ENCODE measurements at places on chromosomes 1 and 21.

GRCh38 chr1:65355031-65355712 lies 45.8 kb downstream of the DNAJC6 start:
- DNase-seq = no peak

- DNase-seq = no peak
Observed at GRCh38 chr1:93595266-93595665, 86.4 kb downstream of the BCAR3 start.

DNA sequence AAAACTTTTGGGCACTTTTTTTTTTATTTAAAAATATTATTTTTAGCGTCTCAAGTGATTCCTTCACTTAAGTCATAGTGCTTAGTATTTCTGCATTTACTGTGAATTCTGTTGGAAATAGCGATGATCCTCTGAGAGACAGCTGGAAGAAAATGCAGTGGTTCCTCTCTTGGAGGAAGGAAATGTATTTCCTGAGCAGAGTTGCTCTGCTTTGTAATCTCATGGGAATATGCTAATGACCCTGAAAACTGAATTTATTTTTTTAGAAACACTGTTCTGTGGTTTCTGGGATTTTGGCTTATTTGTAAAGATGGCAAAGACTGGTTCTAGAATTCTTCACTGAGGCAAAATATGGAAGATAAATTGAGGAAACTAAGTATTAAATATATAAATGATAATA lies 88.9 kb downstream of the NTNG1 start:
- no peak for DNase-seq

DNA sequence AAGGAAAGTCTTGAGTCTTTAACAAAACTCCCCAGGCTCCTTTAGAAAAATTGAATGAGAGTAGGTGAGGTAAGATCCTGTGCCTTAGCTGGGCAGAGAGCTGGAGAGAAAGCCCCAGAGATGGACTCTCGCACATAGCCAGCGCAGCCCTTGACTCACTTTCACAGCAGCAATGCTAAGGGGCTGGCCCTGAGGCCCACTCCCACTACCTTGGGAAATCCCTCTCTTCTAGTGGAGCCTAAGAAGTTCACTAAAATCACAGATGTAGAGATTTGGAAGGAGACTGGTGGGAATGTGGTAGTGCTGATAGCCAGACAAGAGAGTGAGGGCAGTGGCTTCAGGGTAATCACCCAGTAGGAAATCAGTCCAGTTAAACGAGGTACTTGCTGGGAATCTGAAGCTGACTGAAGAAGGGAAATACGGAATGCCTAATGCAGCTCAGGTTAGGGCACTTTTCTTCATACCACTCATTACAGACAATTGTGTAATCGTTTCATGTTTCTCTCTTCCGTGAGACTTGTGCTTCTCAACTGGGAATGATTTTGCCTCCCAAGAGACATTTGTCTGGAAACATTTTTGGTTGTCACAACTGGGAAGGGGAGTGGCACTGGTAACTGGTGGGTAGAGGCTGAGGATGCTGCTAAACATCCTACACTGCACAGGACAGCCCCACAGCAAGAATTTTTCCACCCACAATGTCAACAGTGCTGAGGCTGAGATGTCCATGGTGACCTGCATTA lies 42.4 kb upstream of the LRRC8C start:
- no peak for DNase-seq

GRCh38 chr1:223645903-223646302 lies 19.6 kb downstream of the CAPN8 start:
- no peak for DNase-seq

- DNase-seq = no peak
Observed at GRCh38 chr1:115842948-115843347, 2.0 kb upstream of the NHLH2 start.

- DNase-seq = no peak
Observed at GRCh38 chr21:17446737-17447136, 66.1 kb upstream of the CXADR start.

GRCh38 chr1:183986941-183987340 lies 50.6 kb downstream of the COLGALT2 start:
- no peak for DNase-seq

DNA sequence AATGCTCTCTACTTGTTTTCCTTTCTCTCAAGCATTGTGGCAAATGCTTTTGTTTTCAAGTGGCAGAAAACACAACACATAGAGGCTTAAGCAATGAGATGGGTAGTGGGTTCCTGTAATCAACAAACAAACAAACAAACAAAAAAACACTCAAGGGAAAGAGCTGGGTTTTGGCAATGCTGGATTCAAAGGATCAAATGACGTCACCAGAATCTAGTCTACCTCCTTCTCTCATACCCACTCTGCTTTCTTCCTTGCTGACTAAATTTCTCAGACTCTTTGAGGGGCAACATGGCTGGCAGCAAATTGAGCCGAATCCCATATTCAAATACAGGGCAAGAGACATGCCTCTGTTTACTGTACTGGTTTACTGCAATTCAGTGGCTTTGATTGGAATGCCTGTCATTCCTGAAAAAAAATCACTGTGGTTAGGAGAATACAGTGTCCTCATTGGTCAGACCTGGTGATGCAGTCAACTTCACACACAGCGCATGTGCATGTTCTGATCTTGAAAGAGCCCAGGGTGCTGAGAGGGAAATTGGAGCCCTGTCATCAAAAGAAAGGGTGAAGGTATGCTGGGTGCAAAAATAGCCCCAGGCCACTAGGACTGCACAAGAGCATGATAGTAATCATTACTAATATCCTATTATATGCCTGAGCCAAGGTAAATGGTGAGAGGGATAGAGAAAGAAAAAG lies 356.2 kb downstream of the KCTD3 start:
- DNase-seq = no peak

DNA sequence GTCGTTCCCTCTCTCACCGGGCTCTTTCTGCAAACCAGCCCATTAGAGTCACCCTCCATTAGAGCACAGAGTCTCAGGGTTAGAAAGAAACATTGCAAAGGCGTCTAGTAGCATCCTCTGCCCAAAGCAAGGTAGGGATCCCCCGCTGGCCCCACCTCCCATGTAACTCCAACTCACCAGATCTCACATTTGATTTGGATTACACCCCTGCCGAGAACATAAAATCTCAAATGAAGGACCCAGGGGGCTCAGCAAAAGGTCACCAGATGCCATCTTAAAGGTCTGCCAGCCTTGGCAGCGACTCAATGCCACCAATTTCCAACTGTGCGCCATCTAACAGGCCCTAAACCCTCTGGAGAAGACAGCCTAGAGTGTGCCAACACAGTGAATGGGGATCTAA lies 14.1 kb downstream of the C1orf87 start:
- no peak for DNase-seq

GRCh38 chr1:212582808-212583615 lies 25.5 kb upstream of the ATF3 start:
- DNase-seq = no peak

DNA sequence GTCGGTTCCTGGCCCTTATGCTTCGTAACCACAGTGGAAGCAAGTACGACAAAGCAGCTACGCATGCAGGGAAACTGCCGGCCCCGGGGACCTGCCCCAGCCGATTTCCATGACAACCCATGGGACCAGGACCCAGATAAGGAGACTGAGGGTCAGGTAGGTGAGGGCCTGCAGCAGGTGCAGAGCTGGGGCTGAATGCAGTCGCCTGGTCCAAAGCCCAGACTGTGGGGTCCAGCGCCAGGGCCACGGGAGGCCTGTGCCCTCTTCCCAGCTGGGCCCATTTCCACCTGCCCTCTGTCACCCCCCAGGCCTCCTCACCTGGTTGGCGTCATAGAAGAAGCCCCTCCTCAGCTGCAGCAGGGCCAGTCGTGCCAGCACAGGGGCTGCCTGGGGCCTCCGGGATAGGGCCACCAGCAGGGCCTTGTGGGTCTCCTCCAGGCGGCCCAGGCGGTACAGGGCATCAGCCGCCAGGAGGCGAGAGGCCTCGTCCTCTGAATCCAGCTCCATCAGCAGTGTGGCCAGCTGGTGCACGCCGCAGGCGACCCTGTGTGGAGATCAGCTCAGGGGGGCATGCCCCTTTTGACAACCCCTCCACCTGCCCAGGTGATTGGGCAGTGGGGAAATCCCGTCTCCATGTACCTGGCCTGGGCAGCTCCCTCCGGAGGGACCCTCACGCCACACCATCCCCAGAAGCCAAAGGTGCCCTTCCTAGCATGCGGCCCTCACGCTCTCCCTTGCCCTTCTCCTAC lies 14.2 kb downstream of the TTC34 start:
- DNase-seq = no peak

DNA sequence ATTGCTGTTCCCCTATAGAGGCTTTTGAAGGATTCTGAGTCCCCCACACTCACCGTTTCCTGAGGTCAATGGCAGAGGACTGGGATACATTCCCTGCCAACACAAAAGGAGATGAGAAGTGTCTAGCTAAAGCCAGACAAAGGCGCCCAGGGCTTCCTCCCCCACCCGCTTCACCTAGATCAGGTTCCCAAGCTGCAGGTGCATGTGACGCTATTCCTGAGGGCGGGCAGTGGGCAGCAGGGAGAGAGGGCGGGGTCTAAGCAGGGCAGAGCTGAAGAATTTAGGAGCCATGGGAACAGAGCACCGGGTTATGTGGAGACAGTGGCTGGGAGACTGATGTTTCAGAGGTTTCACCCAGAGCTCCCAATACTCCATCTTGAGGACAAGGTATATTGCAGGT lies 6.0 kb upstream of the ARHGEF2 start:
- DNase-seq = no peak

DNA sequence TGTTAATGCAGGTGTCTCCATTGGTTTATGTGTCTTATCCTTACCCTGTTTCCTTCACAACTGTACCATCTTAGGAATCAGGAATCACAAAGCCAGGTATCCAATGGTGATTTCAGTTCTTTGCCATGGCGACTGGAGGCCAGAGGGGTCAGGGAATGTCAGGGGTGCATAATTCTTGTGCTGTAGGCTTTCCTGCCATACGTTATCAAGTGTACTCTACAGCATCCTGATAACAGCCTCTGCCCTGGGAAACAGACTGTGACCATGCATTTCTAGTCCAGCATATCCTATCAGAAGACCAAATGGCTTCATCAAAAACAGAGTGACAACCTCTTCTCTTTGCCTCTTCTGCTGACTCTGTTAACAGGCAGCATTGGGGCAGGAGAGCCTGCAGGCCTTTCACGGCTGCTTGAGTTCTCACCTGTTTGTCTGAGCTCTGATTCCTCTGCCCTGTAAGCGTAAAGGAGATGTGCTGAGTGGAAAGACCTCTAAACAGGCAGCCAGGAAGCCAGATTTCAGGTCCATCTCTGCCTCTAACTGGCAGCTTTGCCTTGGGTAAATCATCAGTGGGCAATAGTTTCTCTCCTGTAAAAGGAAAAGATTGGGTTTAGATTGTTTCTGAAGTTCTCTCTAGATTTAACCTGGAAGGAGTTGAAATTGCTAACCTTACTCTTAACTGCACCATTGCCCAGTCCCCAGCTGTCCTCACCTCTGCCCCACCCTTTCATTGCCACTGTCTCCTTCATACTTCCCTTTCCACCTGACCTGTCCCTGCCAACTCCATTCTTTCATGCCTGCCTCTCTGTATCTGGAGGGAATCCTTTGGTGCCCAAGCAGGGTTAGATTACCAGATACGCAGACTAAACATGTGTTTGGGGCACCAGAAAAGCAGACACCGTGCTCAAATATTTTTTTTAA lies 80.2 kb downstream of the LRRC8D start:
- DNase-seq = no peak

DNA sequence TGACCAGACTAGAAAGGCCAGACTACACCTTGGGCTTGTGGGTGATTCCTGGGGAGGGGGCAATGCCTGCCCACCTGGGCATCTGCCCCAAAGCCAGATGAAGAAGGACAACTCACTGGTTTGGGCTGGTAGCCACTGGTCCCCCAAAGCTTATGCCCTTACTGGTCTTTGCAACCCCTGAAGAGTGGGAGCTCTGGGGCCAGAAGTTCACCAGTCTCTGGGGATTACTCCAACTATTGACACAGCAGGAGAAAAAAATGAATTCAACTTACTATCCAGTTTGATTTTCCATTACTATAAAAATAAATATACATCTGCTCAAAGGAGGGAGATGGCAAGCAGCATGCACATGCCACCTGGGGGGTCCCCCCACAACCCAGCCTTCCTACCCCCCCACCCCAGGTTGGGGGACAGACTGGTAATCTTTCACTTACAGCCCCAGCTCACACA lies 2.6 kb downstream of the AHDC1 start:
- DNase-seq = no peak

- DNase-seq = no peak
Observed at GRCh38 chr21:14353231-14353630, 29.7 kb downstream of the HSPA13 start.

GRCh38 chr1:38088366-38088765 lies 41.8 kb upstream of the POU3F1 start:
- no peak for DNase-seq

DNA sequence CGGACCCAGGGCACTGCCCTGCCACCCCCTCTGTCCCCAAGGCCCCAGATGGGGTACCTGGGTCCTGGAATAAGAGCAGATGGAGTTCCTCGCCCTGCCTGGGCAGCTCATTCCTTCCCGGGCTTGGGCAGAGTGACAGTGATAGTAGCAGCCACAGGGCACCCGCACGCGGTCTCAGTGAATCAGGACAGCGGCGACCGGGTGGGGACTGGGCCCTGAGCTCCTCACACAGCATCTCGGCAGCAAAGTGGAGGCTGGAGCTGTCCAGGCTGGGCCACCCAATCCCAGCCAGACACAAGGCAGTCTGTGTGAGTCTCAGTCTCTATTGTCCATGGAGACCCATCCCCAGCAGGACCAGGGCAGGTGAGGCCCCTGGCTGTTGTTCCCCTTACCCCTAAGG lies 37.4 kb upstream of the CCDC27 start:
- no peak for DNase-seq

- DNase-seq = no peak
Observed at GRCh38 chr1:161017756-161018630, 3.0 kb downstream of the F11R start.

- no peak for DNase-seq
Observed at GRCh38 chr1:14919751-14920150, 233.8 kb upstream of the TMEM51 start.

- DNase-seq = no peak
Observed at GRCh38 chr1:235199441-235199840, 38.4 kb upstream of the RBM34 start.

GRCh38 chr1:159008744-159009188 lies 941 bp upstream of the IFI16 start:
- DNase-seq = no peak

DNA sequence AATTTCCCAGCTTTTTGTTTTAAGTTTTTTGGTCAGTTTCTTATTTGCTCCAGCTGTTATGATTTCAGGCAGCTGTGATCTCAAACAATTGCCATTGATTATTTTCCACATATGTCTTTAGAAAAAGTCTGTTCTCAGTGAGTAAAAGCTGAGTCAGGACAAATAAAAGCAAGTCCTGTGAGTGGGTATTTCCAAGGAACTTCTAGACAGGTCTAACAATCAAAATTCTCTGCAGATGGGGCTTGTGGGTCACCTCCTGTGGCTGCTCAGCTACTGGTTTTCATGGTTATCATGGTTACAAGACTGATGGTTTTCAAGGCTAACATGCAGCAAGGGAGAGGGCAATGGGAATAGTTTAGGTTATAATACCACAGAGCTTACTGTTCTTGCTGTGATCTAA lies 585.7 kb downstream of the LMO4 start:
- DNase-seq = no peak

DNA sequence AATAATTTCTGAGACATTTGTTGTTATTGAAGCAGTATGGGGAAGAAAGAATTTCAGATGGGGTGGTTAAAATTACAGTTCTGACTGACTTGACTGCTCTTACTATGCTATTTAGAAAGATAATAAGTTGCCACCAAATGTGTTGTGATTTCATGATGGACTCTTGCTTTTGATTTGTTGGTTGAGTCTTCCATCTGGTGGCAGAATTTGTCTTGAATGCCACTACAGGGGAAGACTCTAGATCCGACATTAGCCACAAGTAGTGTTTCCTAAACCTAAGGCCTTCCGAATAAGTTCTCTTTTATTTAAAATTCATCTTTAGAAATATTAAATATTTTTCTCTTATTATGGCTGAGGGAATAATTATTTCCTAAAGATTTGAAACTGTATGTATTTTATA lies 190.9 kb upstream of the ADGRL4 start:
- no peak for DNase-seq
